ENCODE measurements at places on chromosomes 16 and 17. TPM values are rescaled to one million over a fixed set of nuclear protein-coding genes. Genes with fewer than 3 reads are reported as not detected.

- peak; percentile 35 for ATAC-seq
Measured at GRCh38 chr16:67481561-67482232, 740 bp upstream of the ATP6V0D1 start.

DNA sequence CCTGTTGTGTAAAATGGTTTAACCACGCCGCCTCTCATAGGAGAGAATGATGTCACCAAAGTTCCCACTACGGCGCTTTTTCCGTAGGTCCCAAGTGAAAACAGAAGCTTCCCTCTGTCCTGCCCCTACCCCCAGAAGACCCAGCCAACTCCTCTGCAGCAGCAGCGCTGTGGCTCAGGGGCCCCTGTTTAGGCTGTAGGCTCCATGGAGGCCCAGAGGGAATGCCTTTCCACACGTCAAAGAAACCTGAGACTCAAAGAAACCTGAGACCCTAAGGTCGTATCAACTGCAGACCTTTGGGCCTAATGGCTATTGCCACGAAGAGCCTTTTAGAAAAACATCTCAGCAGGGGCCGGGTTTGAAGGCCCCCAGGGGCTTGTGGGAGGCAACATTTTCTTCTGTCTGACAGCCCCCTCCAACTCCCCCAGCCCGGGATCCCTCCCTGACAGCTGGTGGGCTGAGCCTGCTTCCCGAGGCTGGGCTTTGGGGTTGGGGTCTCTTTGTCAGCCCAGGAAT lies 43.1 kb upstream of the MEAK7 start:
- ATAC-seq, result peak; percentile 9

DNA sequence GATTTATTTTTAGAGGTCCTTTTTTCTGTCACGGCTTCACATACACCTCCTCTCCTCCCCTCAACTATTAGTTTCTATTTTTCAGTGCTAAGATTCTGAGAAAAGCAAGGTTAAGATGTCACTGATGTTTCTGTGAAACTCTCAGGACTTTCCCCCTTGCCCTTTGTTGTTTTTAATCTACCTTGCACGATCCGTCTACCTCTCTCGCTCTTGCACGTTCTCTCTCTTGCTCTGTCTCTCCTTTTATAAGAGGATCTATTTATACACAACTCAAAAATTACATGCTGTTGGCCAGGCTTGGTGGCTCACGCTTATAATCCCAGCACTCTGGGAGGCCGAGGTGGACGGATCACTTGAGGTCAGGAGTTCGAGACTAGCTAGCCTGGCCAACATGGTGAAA lies 43.6 kb downstream of the RPA1 start:
- peak; percentile 81 for ATAC-seq

DNA sequence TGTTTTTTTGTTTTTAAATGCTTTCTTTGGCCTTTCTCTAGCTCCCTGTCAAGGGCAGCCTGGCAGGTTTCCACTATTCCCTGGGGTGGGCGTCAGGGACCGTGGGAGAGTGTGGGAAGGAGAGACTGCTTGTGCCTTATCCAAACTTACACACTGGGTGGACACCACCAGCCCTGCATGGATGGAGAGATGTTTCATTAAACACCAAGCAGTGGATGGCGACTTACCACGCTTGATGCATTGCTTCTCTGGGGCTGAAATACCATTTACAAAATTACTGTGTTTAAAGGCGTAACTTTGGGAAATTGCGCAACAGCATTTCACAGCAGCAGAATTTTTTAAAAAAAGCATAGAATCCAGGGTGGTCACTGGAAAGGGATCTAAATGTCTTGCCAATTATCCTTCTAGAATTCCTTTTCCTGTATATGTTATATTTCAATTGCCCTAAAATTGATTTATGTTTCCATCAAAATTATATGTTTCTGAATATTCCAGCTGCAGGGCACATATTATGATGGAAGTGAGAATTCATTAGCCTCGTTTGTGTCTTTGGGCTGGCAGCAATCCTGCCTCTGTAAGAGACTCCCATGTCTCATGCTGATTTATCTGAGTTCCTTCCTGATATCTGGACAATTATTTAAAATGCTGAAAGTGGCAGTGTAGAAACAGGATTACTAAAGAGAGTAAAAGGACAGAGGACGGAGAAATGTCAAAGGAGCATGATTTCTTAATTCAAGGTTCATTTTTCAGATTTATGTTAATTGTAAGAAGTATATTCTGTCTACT lies 247.3 kb downstream of the GRIN2A start:
- ATAC-seq, result no peak

- ATAC-seq, result no peak
Measured at GRCh38 chr16:85541980-85542900, 70.9 kb upstream of the GSE1 start.

GRCh38 chr17:5843366-5844026 lies 226.7 kb upstream of the WSCD1 start:
- ATAC-seq, result no peak

MFAP4 gene
- not detected for total RNA-seq

NPW gene
- total RNA-seq, result not detected

NME3 gene
- total RNA-seq, result 39.3 TPM

KCNJ18 gene
- not detected for total RNA-seq

RAD51C gene
- total RNA-seq, result 112 TPM

CSH2 gene
- total RNA-seq, result 2.3 TPM

PRRT2 gene
- 9.1 TPM for total RNA-seq

LPCAT2 gene
- total RNA-seq, result 0.73 TPM

KRTAP4-1 gene
- not detected for total RNA-seq

ADGRG3 gene
- total RNA-seq, result not detected

All from activated T-helper 17 cell treated with anti-CD3 and anti-CD28 coated beads, Interleukin-2, amount 50 U/mL, for 72 hours (primary cell).